ENCODE measurements at places on chromosomes 1 and 21.

GRCh38 chr1:55146781-55147180, 68.4 kb downstream of the USP24 start:
- no peak for DNase-seq

DNA sequence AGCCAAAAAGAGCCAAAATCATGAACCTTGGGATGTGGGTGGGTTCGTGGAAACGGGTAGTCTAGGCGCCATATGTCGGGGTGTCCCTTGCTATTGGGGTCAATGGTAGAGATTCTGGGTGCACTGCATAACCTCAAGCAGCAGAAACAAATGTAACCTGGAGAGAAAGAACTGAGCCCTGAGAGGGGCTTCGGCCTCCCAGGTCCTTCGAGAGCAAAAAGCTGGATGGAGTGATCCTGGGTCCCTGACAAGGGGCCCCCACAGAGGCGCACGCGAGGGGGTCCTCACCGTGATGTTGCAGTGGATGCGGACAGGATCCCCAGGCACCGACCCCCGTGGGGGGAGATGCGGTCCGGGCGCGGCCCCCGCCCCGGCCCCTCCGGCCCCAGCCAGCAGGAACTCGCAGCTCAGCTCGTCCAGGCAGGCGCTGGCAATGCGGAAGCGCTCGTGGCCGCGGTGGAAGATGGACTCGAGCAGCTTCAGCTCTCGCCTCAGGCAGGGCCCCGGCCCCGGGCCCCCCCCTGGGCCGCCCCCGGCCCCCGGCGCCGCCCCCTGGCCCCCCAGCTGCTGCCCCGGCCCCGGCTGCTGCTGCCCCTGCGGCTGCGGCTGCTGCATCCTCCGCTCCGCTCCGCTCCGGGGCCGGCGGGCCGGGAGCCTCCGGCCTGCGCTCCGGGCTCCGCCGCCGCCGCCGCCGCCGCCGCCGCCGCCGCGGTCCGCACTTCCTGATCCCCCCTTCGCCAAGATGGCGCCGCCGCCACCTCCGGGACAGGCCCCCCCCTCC, at the start of gene UBE2Q1:
UBE2Q1 (minus strand) TSS at position 724 of the 781 bp plus-strand sequence; CDS start at position 615, 109 bp downstream.
- DNase-seq, result peak; percentile 24

DNA sequence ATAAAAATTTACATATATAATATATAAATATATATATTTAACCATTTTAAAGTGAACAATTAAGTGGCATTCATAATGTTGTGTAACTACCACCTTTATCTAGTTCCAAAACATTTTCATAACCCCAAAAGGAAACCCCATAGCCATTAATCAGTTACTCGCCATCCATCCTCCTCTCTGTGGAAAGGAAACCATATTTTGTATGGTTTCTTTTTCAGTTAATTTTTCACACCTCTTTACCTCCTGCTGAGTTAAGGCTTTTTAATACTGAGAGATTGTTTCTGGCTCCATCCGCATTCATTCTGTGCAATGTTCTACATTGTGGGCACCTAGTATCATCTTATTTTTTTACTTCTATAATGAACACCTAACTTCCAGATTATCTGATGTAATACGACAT, 512.1 kb downstream of the LMO4 start:
- DNase-seq, result no peak

DNA sequence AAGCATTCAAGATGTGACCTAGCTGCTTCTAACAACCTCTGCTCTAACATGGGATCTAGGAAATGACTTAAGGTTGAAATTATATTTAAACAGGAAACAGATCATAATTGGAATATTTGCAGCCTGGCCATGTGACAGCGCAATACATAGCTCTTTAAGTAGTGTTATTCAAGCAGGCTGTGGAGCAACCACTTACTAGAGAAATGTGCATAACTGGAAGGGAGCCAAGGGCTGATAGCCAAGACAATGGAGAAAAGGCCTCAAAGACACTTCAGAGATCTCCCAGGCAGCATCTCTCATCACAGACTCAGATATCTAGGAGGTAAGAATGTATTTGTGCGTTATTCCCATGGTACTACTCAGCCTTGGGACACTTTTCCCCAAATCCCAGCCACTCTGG, 823.0 kb upstream of the PRMT6 start:
- DNase-seq, result no peak

DNA sequence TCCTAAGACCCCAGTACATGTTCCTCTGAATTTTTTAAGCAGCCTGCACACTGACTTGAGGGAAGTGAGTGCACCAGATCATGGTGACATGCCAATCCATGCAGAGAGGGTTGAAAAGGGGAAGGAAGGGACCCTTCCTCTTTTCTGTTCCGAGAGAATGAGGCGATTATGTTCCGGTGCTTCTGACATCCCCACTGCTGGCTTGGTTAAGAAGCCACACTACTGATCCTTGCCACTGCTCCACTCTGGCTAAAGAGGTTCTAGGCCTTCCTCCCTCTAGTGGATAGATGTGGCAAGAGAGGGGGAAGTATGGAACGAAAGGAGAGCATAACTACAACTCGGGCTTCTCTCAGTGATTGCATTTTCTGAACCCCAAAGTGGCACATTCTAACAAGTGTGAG, 1.8 kb upstream of the CYB5R1 start:
- peak; percentile 17 for DNase-seq
